NT2/D1 (cell line): ENCODE measurements at places on chromosomes 13 and 19.

DNA sequence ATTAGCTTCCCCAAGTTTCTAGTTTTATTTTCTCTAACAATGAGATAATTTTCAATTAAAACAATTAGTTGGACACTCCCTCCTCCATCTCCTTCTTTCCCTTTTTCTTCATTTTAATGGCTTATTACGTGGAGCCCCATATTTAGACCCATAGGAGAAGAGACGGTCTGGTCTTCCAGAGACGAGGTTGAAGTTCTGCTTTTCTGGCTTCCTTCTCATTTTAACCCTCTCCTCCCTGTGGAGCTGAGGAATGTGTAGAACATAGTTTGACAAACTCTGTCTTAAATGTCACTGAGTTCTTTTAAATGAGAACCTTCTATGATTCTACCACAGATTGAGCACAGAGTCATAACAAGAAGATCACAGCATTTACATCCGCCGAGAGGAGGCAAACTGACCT is 86.8 kb downstream of the EDNRB start:
- DNase-seq = no peak

DNA sequence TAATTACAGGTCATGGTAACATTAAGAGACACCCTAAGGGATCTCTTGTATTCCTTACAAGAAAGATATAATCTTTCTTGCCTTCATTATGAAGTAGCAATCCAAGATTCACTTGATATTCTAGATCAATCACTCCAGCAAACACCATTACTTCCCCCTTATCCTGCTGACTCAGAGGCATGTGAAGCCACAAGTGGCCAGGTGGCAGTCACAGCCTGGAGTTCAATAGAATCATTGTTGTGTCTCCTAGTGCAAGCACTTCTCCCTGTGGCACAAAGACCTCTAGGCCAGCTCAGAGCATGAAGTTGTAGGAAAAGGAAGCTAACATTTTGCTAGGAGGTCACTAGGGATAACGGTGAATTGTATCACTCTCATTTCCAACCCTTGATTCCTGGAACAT is 864.3 kb upstream of the ATXN8OS start:
- DNase-seq = no peak

DNA sequence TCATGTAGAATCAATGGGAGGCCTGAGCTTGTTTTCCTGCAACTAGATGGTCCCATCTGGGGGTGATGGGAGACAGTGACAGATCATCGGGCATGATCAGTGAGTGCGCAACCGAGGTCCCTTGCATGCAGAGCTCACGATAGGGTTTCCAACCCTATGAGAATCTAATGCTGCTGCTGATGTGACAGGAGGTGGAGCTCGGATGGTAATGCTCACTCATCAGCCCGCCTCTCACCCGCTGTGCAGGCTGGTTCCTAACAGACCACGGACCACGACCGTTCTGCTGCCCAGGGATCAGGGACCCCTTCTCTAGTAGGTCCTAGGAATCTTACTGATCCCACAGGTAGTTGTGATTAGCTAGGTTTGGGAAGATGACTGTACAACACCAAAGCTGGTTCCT is 23.5 kb upstream of the GARRE1 start:
- no peak for DNase-seq

DNA sequence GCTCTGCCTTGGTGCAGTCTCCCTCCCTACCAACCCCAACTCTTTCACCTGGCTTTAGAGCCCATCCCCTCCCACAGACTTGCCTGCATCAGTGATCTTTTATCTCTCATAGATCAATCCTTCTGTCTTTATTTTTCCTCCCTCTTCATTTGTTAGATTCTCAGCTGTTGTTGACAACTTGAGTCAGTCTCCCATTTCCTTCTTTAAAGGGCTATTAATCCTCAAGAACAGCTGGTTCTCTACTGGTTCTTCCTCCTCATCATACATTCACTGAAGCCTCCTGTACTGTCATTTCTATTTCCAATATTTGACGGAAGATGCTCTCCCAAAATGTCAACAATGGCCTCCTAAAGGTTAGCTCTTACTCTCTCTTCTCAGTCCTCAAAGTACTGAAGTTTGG is 408.2 kb downstream of the TBC1D4 start:
- no peak for DNase-seq

DNA sequence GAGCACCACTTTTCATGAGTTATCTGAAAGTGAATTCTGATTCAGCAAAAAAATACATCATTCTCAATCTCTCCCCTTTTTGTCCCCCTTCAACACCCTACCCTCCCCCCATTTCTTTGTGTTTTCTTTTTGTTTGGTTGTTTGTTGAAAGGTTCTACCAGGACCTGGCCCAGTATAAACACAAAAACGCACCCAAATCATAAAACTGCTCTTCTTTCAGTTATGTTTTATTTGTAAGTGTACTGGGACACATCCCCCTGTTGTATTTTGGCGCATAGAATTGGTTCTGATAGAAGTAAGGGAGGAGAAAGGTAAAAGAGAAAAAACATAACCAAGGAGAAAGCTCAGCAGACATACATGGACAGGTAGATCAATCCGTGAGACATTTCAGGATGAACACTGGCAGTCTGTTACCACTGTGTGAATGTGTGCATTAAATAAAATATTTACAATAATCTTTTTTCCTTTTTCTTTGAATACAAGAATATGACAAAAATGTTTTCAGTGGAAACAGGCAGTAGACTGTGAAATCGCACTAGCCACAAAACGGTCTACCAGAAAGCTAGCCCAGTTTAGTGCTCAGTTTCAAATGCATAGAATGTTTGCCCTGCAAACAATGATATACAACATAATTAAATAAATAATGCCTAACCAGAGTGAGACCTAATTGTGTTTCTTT is 4.2 kb downstream of the POU4F1 start:
- no peak for DNase-seq

DNA sequence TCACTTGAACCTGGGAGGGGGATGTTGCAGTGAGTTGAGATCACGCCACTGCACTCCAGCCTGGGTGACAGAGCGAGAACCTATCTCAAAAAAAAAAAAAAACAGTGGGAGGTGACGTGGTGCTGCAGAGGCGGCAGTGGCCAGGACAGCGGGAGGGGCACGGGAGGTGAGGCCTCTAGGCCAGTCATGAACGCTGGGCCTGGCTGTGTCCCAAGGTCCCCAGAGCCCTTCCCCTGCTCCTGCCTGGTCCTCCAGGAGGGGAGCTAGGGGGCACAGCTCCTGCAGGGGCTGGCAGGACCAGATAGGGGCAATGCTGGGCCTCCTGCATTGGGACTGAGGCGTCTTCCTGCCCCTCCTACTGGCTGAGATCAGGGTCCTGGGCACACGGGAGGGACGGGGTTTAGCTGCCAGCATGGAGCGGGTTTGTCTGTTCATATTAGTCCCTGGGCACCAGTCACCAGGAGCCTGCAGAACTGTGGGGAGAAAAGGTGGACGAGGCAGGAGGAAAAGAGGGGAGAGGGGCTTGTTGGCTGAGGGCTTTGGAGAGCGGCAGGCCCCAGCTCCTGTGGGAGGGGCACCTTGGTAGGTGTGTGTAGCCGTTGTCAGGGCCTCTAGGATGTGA is 4.5 kb downstream of the MAP2K7 start:
- no peak for DNase-seq
